ENCODE measurements at places on chromosomes 2 and 18. TPM values are rescaled to one million over a fixed set of nuclear protein-coding genes. Genes with fewer than 3 reads are reported as not detected.

- DNase-seq = no peak
Observed at GRCh38 chr18:77905011-77905410, 655.4 kb downstream of the GALR1 start.

DNA sequence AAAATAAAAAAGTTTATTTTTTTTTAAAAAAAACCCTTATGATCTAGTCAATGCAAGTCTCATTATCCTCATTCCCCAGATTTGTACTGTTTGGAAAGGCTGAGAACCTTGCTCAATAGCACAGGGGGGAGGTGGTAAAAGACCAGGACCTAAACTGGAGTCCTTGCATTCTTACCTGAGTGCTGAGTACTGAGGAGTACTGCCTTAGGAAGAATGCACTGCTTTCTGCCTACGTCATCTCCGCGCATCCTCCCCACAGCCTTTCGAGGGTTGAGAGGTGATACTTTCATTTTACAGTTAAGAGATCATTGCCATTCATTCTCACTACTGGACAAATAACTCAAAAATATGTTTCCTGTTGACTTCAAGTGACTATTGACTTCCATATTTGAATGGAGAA, 73.8 kb downstream of the MAP3K20 start:
- DNase-seq = no peak

GRCh38 chr2:144198116-144198515, 321.8 kb downstream of the ZEB2 start:
- DNase-seq = no peak

DNA sequence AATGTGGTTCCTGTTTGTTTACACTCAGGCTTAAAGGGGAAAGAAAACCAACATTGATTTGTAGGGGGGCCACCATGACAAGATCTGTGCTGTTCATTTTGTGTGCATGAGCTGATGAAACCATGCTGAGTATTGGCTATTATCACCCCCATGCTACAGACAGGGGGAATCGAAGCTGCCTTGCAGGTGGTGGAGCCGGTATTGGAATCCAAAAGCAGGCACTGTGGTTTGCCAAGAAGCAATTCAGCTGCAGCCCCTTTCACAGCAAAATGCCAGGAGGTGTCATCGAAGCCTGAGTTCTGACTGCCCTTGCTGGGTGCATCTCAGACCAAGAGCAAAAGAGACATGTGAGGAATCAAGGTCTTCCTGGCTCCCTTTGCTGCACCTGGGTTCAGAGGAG, 221.9 kb downstream of the UXS1 start:
- DNase-seq = no peak

DNA sequence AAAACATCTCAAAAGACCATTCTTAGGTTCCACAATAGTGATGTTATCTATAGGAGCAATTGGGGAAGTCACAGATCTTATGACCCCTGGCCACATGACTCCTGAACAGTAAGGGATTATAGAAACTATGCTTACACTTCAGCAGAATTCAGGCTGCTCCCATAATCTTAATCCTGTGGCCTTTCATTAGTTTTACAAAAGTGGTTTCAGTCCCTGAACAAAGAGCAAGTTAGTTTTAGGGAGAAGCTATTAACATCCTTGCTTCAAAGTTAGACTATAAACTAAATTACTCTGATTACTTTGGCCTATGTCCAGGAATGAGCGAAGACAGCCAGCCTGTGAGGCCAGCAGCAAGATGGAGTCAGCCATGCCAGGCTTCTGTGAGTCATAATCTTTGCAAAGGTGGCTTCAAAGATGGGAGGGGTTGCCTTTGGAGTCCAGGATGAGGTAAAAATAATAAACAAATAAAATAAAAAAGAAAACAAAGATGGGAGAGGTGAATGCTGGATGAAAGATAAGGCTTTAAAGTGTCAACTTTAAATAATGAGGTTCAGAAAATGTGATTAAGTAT, 168.7 kb upstream of the NDUFV2 start:
- no peak for DNase-seq

DNA sequence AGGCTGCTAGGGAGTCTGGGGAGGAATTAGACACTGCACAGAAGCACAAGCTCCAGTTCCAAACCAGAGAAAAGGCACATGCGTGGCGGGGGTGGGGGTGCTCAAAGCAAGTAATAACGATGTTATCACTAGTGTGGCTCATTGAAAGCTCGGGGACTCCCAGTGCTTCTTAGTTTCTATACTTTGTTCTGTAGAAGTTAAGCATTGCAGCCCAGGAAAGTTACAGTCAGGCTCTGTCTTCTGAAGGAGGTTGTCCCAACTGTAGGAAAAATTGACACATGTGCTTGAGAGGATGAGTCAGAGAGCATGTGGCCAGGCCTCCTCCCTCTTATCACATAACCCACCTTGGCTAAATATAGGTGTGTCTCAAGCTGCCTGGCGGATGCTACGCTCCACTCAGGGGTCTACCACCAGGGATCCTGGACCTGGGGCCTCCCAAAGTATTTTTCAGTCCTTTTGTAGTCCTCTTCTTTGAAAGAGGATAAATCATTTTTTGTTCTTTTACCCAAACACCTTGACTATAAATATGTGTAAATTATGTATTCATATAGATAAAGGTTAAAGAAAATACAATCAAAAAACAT, 3.8 kb downstream of the GALNT5 start:
- no peak for DNase-seq

DNA sequence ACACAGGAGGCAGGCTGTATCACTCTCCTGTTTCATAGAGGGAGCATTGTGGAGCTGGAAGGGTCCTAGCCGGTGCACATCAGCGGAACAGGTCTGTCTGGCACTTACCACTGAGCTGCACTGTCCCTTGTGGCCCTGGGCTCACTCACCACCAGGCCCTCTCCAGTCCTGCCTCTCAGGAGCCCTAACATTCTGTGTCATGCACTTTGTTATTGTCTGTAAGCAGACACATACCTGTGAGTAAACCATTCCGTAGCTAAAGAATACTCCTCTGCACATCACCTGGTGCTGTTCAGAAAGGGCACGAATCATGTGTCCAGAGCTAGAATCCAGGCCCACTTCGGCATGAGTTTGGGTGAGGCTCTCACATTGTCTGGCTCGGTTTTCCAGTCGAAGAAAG, 93.6 kb downstream of the CRIM1 start:
- no peak for DNase-seq

- DNase-seq = no peak
Observed at GRCh38 chr2:72166279-72166678, 18.6 kb upstream of the CYP26B1 start.

CXCR2 gene
- not detected for polyA plus RNA-seq

All from AG04450 (cell line).